Non-pigmented ciliary epithelial cell (primary cell): ENCODE measurements at places on chromosomes 7 and 10.

GRCh38 chr7:3488829-3489228 lies 187.8 kb downstream of the SDK1 start:
- DNase-seq, result no peak

DNA sequence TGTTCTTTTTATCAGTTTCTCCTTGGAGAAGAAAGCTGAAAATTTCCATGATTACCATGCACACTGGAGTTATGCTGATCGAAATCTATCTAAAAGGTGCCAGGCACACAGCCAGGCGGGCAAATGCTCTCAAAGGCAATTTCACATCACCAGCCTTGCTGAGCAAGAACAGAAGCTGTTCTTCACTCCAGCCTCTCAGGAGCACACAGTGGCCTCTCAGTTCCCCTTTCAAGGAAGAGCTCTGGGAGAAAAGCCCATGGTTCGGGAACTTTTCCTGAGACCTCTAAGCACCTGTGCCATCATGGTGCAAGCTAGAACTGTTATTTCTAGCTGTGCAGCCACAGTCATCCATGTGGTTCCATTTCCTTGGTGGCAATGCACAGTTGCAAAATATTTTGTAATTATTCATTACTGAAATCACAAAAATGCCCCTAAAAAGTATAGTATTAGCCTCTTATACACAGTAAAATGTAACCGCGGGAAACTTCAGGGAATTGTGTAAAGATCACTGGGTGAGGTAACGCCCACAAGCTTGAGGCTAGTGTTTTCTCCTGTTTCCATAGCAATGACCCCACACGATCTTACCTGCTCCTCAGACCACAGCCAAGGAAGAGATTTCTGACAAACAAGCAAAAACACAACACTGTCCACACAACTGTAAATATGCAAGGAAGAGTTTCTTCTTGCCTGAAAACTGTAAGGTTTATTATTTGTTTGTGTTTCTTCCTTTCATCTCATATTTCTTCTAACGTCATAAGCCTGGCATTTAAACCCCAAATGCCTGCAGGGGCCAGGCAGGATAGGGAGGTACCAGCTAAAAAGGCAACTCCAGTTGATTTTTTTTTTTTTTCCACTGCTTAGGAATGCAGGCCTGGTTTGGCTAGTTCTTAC lies 121.2 kb downstream of the FAM107B start:
- DNase-seq, result no peak

DNA sequence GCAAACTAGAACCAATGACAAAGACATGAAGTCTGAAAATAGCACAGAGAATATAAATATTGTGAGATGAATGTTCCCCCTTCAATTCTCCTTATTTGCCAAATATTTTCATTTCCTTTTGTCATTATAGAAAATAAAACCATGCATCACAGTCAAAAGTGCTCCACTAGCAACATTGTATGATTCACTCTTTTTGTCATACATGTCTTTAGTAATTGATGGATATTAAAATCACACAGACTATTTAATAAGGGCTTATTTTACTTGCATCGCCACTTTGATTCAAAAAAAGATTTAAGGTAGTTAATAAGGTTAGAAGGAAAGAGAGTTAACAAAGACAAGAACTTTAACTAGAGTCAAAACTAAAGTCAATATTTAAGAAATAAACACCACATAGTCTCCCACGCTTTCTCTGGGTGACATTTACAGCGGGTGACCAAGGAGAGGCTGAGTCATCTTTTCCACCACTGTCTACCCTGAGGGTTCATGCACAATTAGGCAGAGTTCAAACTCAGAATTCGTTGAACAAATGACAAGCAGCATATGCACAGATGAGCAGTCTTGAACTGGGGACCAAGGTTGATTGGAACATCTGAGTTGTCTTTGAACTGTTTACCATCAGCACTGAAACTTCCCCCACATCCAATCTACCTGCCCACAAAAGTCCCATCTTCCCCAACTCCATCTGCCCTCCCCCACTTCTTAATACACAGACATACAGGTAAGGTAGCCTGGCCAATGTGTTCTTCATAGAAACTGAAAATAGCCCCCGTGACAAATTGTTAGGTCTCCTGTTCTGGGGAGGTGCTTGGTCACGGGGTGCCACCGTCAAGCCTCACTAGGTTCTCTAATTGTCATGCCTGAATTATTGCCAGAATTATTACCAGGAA lies 42.5 kb downstream of the C7orf25 start:
- DNase-seq, result no peak

GRCh38 chr10:52438119-52438518 lies 124.0 kb downstream of the DKK1 start:
- no peak for DNase-seq

GRCh38 chr7:54932818-54933543 lies 85.8 kb upstream of the EGFR start:
- peak; percentile 22 for DNase-seq

- DNase-seq, result no peak
Observed at GRCh38 chr10:88918191-88918905, 34.2 kb downstream of the ACTA2 start.

GRCh38 chr7:4683884-4684565 lies 1.9 kb downstream of the FOXK1 start:
- no peak for DNase-seq

DNA sequence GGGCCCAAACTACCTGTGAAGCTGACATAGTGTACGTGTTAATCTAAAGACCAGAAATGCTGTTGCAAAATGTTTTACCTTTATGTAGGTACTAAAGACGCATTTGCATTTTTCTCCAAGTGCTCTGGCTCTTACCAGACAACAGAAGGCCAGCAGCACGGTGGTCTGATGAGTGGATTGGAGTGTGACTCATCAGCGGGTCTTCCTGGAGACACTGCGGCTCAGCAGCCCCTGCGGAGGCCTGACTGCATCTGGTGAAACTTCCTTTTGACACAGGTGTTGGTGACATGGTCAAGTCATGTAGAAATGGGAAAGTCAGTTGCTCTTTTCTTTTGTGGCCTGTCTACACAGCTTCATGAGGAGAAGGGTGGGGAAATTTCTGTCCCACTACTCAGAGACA lies 723.6 kb downstream of the INHBA start:
- no peak for DNase-seq

- peak; percentile 37 for DNase-seq
Observed at GRCh38 chr10:17984056-17984455, 32.3 kb downstream of the SLC39A12 start.

DNA sequence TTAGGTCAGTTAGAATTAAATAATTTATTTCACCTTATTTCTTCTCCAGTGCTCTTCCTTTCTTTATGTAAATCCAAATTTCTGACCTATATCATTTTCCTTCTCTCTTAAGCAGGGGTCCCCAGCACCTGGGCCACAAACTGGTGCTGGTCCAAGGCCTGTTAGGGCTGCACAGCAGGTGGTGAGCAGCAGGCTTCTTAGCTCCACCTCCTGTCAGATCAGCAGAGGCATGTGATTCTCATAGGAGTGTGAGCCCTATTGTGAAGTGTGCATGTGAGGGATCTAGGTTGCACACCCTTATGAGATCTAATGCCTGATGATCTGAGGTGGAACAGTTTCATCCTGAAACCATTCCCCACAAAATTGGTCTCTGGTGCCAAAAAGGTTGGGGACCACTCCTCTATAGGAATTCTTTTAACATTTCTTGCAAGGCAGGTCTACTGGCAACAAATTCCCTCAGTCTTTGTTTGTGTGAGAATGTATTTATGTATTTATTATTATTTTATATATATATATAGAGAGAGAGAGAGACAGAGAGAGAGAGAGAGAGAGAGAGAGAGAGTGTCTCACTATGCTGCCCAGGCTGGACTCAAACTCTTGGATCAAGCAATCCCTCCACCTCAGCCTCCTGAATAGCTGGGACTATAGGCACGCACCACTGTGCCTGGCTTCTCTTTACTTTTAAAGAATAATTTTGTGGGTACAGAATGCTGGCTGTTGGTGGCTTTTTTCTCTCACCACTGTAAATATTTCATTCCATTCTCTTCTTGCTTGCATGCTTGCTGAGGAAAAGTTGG lies 4.3 kb upstream of the ABCC2 start:
- DNase-seq, result no peak

GRCh38 chr7:12647364-12648219 lies 39.8 kb upstream of the ARL4A start:
- no peak for DNase-seq

DNA sequence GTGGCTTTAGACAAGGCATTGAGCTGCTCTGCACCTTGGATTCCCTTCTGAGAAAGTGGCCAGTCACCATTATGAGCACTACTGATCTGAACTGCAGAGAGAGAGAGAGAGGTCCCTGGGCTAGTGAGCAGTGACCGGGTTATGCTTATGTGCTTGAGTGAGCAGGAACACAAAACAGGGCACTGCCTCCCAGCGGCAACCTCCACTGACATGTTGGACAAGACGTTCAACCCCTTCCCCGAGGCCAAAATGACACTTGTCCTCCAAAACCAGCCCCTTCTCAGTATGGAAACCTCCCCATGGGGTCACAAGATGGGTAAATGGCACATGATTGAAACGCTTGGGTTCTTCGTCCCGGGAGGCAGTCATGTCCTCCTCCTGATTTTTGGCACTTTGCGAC lies 339.4 kb upstream of the ZMIZ1 start:
- DNase-seq, result no peak

GRCh38 chr7:815284-816216 lies 16.7 kb upstream of the SUN1 start:
- no peak for DNase-seq

- no peak for DNase-seq
Observed at GRCh38 chr7:129615018-129615417, 3.5 kb downstream of the NRF1 start.

- DNase-seq, result no peak
Observed at GRCh38 chr7:128100225-128100948, 69.2 kb upstream of the LRRC4 start.

GRCh38 chr10:112389271-112389822 lies 15.4 kb downstream of the ACSL5 start:
- no peak for DNase-seq

GRCh38 chr10:30374353-30374752 lies 25.3 kb upstream of the MTPAP start:
- no peak for DNase-seq

DNA sequence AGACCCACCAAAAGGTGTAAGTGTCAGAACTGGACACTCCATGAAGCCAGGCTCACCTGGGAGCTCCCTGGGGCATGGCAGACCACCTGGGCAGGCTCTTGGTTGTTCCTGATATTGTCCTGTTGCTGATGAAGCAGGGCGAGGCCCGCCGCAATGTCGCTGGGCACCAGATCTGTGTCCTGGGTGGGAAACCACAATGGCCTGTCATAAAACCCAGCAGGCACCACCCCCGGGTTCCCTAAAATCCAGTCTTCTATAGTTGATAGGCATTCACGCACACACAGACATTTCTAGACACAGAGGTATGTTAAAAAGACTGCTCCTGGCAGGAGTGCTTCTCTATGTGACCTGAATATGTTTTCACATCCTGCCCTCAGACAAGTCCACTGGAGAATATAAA lies 15.0 kb downstream of the DAGLB start:
- no peak for DNase-seq

GRCh38 chr7:131935180-131935579 lies 378.8 kb upstream of the PODXL start:
- DNase-seq, result no peak

DNA sequence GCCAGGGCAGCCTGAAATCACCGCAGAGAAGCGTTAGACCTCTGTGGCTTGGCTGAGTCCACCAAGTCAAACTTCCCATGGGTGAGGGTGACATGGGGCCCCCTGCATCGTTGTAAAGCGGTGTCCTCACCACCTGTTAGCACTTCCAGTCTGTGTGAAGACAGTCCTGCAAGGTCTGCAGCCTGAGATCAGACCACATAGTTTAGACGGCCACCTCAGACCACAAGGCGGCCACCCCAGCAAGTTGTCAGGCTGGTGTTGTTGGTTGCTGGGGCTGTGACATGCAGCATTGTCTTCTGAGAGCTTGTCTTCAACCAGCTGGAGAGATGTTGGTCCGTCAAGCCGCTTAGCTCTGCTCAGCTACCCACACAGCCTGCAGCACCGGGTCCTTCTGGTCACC lies 44.1 kb upstream of the TARP start:
- no peak for DNase-seq

GRCh38 chr10:62297857-62298256 lies 29.2 kb upstream of the RTKN2 start:
- DNase-seq, result no peak

DNA sequence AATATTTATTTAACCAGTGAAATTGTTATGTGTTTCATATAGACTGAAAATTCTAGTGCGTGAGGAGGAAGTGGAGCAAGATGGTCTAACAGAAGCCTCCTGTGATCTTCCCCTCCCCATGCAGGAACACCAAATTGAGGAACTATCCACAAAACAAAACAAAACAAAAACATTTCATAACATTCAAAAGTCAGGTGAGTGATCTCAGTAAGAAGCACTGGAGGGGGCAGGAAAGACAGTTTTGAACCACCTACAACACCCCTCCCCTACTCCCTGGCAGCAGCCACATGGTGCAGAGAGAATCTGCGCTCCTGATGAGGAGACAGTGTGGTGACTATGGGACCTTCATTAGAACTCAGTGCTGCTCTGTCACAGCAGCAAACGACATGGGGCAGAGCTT lies 221.9 kb upstream of the SEMA3C start:
- DNase-seq, result no peak

GRCh38 chr7:82317760-82318159 lies 125.8 kb downstream of the CACNA2D1 start:
- DNase-seq, result no peak

DNA sequence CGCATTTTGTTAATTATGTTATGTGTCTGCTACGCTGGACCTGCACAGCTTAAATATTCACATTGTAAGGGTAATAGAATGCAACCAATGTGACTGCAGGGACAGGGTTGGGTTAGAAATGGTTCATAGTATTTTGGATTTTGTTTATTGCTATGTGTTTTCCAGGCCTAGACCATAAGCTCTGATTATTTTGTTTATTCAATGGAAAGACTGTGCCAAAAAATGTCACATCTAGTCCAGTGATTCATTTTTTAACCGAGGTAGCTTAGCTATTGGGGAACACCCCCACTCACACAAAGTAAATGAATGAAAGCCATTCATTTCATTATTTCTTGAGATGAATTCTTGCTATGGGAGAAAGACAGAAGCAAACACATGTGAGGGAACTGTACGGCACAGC lies 516.5 kb upstream of the ANKRD30A start:
- DNase-seq, result no peak

DNA sequence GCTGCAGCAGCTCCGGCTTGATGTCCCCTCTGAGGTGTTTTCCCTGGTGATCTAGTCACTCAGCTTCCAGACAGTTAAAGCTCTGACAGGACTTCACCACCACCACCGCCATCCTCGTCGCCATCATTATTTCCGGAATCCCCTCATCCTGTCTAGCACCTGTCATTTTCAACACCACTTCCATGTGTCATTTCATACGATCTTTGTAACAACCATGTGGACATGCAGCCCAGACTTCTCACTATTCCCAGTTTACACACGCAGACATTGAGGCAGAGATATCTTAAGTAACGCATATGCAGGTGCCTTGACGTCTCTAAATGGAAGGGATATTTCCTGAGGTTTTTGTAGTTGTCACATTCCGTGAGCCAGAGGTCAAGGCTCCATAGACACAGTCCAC lies 530.6 kb upstream of the FOXK1 start:
- DNase-seq, result no peak

DNA sequence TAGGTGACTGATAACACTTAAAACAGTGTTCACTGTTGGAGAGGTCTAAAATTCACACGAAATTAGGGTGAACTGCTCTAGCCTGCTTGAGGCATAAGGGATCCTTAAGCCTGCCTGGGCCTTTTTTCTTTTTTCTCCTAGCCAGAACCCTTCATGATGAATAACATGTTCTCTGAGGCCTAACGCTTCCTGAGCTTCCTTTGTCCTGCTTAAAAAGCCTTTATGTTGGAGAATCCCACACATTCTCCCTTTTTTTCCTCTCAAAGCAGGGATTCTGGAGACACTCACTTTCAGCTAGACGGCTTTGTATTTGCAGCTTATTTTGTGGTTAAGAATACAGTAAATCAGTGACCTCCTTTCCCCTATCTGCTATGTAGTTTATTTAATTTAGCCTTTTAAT lies 354.7 kb upstream of the PHF14 start:
- no peak for DNase-seq
